Stimulated activated CD8-positive, alpha-beta memory T cell treated with anti-CD3 and anti-CD28 coated beads, Interleukin-2, amount 100 ng/mL, for 1 hour (primary cell): ENCODE measurements at places on chromosomes 12 and 14.

- no peak for DNase-seq
Observed at GRCh38 chr12:1855241-1855640, 34.9 kb downstream of the LRTM2 start.

DNA sequence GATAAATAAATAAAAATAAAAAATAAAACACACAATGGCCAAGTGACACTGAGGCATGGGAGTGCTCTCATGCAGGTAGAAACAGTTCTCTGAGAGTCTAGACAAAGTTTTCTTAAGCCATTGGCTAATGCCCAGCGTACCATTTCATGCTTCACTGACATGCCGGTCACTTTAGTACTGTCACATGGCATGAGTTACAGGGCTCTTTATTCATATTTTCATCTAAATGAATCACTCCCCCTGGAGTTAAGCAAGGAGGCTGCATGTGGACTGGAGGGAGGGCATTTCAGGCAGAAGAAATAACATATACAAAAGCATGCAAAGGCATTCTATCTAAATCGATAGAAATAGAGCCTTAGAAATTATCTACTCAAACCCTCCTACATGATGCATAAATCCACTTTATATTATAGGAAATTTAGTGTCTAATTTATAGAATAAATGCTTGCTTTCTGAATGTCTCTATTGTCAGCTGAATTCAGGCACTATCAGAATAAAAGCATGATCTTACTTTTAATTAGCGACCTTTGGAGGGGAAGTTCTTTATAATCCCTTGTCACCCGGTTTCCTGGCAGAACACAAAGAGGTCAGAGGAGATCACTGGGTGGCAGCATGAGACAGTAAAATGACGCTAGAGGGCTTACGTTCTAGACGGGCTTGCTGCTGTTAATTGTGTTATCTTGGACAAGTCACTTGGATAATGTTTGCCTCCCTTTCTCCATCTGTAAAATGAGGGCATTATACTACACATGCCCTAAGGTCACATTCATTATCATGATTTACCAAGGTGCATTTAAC, 17.5 kb downstream of the DYRK4 start:
- no peak for DNase-seq

DNA sequence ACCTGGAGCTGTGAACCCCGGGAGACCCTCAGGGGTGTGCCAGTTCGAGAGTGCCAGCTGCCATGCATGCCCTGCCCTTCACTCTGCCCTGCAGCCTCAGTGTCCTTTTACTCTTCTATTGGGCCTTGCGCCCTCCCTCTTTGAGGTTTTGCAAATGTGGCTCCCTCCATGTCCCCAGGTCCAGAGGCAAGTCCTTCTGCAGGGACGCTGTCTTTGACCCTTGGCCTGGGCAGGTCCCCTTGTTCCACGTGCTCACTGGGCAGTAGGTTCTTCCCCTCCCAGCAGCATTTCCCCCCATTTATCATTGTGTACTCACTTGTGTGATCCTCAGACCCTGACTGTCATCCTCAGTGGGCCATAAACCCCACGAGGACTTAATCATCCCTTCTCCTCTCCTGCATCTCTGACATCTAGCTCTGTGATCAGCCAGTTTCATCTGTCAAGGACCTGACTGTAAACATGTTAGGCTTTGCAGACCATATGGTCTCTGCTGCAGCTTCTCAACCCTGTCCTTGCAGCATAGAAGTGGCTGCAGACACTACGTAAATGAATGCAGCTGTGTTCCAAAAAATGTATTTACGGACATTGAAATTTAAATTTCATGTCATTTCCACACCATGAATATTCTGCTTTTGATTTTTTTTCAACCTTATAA, 36.6 kb downstream of the TSPAN9 start:
- no peak for DNase-seq

DNA sequence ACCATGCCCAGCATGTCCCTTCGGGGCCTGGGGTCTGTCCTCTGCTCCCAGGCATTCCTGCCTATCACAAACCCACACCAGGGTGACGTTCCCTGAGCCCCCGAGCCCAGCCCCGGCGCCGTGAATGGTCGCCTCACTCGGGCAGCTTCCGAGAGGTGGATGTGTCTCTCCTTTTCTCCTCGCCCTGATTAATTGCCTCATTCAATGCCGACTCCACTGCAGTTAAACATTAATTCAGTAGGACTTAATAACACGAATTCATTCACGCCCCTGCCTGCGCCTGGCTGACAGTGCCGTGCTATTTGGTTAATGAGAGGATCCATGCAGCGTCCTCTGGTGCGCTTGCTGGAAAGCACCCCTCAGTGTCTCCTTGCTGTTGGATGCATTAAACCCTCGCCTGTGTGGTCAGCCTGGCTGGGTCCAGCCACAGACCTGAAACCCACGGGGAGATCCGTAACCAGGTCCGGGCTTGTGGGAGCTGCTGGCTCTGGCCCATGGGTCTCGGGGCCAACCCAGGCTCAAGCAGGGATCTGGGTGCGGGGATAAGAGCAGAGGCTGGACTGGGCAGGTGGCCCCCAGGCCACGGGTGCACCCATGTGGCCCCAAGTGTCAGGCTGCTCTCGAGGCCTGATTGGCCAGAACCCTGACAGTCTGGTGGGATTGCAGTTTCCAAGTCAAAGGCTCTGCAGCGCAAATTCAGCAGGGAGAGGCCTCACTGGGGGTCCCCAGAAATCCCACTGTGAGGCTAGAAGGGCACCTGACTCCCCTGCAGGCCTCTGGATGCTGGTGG, 55.4 kb downstream of the FBRSL1 start:
- no peak for DNase-seq
